MM.1S (cell line): ENCODE measurements at places on chromosomes 7 and 10.

GRCh38 chr7:158432369-158433341 lies 155.0 kb downstream of the PTPRN2 start:
- no peak for DNase-seq
- H3K27ac ChIP-seq, result no peak overlapping the region
- no peaks in the 10 kb centered on the region for H3K36me3 ChIP-seq
- no peak overlapping the region for H3K4me3 ChIP-seq
- no peaks in the 10 kb centered on the region for H3K4me1 ChIP-seq

DNA sequence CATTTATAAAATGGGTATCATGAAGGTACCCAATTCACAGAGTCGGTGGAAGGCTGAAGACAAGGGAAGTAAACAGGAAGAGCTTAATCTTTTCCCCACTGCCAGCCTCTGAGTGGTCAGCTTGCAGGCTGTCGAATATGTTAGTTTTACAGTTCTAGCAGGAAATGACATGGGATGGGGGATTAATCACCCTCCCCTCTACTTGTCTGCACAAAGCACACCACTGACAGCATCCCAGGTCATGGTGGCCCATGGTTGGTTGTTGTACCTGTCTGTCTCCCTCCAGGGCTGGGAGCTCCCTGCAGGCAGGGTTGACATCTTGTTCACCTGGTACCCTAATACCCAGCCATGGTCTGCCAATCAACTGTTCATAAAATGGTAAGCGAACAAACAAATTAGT lies 55.6 kb downstream of the GRB10 start:
- no peaks in the 10 kb centered on the region for H3K27me3 ChIP-seq
- H3K4me1 ChIP-seq, result no peaks in the 10 kb centered on the region
- no peak overlapping the region for H3K4me3 ChIP-seq
- DNase-seq, result no peak
- no peaks in the 10 kb centered on the region for H3K36me3 ChIP-seq

GRCh38 chr7:40799-41750 lies 151.3 kb upstream of the FAM20C start:
- H3K4me3 ChIP-seq, result no peak overlapping the region
- no peak overlapping the region for H3K27ac ChIP-seq
- H3K27me3 ChIP-seq, result no peaks in the 10 kb centered on the region
- no peaks in the 10 kb centered on the region for H3K4me1 ChIP-seq
- DNase-seq, result no peak

DNA sequence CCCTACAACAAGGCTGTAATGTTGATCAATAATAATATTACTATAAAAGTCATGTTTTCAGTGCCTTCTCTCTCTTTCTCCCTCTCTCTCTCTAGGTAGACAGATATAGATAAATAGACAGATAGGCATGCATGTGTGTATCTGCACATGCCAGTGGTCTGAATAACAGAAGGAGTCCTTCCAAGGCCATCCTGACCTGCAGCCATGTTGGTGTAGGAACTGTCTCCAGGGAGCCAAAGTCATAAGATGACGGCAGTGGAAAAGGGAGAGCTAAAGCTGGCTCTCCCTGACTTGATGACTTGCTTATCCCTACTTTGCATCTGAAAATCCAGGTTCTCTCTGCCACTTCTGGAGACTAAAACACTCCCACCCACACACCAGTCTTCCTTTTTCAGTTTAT lies 113.0 kb downstream of the TRIL start:
- H3K36me3 ChIP-seq, result no peaks in the 10 kb centered on the region
- DNase-seq, result no peak
- no peak overlapping the region for H3K27ac ChIP-seq
- no peak overlapping the region for H3K4me3 ChIP-seq

- H3K4me3 ChIP-seq, result no peak overlapping the region
- H3K36me3 ChIP-seq, result 0 out of 2 replicates have a peak, but pooled peaks cover 3% of the 10 kb centered on the region
- peaks cover 11% of the 10 kb centered on the region for H3K4me1 ChIP-seq
- no peaks in the 10 kb centered on the region for H3K27me3 ChIP-seq
- DNase-seq, result no peak
Observed at GRCh38 chr7:90938371-90938770, 325.9 kb upstream of the FZD1 start.

GRCh38 chr7:94245500-94245899 lies 149.2 kb upstream of the COL1A2 start:
- H3K4me1 ChIP-seq, result no peaks in the 10 kb centered on the region
- no peak for DNase-seq
- H3K4me3 ChIP-seq, result no peak overlapping the region
- H3K27me3 ChIP-seq, result no peaks in the 10 kb centered on the region

GRCh38 chr7:137074391-137075030 lies 206.1 kb downstream of the CHRM2 start:
- no peak for DNase-seq
- H3K27ac ChIP-seq, result no peak overlapping the region
- no peak overlapping the region for H3K4me3 ChIP-seq
- H3K27me3 ChIP-seq, result no peaks in the 10 kb centered on the region
- no peaks in the 10 kb centered on the region for H3K4me1 ChIP-seq
- H3K36me3 ChIP-seq, result no peaks in the 10 kb centered on the region
